ENCODE measurements at places on chromosomes 12 and 14. TPM values are rescaled to one million over a fixed set of nuclear protein-coding genes. Genes with fewer than 3 reads are reported as not detected.

- no peaks in the 10 kb centered on the region for H3K36me3 ChIP-seq
- H3K4me3 ChIP-seq = no peak overlapping the region
- H3K27ac ChIP-seq = no peak overlapping the region
- no peaks in the 10 kb centered on the region for H3K4me1 ChIP-seq
Observed at GRCh38 chr14:95240859-95241813, 78.6 kb downstream of the CLMN start.

DNA sequence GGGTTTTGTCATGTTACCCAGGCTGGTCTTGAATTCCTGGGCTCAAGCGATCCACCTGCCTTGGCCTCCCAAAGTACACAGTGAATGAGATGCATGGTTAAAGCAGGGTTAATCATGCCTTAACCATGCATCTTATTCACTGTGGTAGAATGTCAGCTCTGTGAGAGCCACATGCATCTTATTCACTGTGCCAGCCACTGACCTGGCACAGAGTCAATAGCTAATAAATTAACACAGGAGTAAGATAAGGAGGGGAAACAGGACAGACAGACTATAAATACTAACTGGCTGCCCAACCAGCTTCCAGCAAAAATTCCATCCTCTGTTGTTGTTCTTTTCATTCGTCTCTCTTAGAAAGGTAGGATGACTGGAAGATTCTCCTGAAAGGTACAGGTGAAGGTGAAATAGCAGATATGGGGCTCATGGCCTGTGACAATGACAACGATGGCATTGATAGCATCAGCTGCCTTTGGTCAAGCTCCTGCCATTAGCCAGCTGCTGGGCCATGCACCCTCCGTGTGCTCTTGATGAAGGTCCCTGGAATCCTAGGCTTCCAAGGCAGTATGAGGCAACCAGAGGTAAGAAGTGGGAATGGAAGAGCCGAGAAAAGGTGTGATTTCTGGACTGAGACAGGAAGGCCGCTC lies 76.6 kb downstream of the ZNF664 start:
- no peak overlapping the region for H3K4me3 ChIP-seq
- H3K27me3 ChIP-seq = peaks cover 27% of the 10 kb centered on the region
- H3K27ac ChIP-seq = no peak overlapping the region
- DNase-seq = no peak
- H3K4me1 ChIP-seq = no peaks in the 10 kb centered on the region

DNA sequence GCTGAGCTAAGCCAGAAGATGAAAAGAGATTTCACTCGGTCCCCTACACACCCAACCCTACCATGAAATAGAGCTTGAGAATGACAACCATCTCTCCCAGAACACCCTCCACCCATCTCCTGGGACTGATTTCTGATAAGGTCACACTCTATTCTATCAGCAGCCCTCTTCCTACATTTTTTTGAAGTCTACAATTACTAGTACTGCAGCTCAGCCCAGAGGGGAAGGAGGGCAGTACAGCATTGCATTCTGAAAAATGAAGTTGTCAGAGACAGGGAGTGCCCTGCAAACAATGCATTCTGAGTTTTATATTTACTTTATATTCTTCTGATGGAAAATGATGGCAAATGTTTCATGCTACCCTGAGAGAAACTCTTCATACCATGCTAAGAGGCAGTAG lies 318.5 kb downstream of the BCAT1 start:
- no peak overlapping the region for H3K27ac ChIP-seq
- H3K4me3 ChIP-seq = no peak overlapping the region
- no peak for DNase-seq
- no peaks in the 10 kb centered on the region for H3K4me1 ChIP-seq
- H3K27me3 ChIP-seq = no peaks in the 10 kb centered on the region
- no peaks in the 10 kb centered on the region for H3K36me3 ChIP-seq

GRCh38 chr12:51393676-51394545 lies 2.7 kb upstream of the GALNT6 start:
- H3K27ac ChIP-seq = no peak overlapping the region
- no peak overlapping the region for H3K4me3 ChIP-seq
- DNase-seq = no peak
- peaks cover 35% of the 10 kb centered on the region for H3K4me1 ChIP-seq
- no peaks in the 10 kb centered on the region for H3K27me3 ChIP-seq
- H3K36me3 ChIP-seq = no peaks in the 10 kb centered on the region

- peaks cover 6% of the 10 kb centered on the region for H3K4me1 ChIP-seq
- no peak overlapping the region for H3K4me3 ChIP-seq
- H3K27me3 ChIP-seq = peaks cover 15% of the 10 kb centered on the region
- DNase-seq = peak; percentile 14
Observed at GRCh38 chr12:117192057-117192456, 1.8 kb upstream of the FBXO21 start.

DNA sequence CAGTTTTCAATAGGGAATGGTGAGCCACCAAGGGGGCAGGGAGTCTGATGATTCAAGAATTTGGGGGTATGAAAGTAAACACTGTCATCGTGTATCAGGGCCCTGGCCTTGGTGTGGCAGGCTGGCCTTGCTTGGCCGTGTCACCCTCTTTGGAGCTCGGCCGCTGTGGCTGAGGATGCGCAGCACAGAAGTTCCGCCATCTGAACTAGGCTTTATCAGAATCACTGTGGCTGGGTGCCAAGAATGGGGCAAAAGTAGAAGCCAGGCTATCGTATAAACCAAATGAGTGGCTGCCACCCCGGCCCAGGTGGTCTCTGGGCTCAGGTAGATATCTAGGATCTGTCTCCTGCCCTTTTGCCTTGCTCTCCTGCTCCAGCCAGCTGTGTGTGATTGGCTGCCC lies 137.4 kb downstream of the PAPOLA start:
- no peak for DNase-seq
- no peaks in the 10 kb centered on the region for H3K36me3 ChIP-seq
- H3K27ac ChIP-seq = no peak overlapping the region
- H3K4me1 ChIP-seq = no peaks in the 10 kb centered on the region

DNA sequence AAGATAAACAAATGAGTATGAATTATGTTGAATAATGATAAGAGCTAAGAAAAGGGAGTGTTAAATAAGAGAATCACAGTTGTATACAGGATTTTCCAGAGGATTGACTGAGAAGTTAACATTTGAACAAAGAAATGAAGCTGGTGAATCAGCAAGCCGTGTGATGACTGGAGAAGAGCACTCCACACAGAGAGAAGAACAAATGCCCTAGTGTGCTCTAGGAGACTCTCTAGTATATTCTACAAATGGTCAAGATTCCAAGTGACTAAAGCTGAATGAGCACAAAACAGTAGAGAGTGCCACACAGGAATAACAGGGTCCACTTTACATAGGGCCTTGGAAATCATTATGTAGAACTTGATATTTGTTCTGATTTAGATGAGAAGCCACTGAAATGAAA lies 587.1 kb upstream of the ATXN7L3B start:
- H3K27ac ChIP-seq = no peak overlapping the region
- no peak for DNase-seq
- H3K4me3 ChIP-seq = no peak overlapping the region
- no peaks in the 10 kb centered on the region for H3K4me1 ChIP-seq

- no peaks in the 10 kb centered on the region for H3K27me3 ChIP-seq
- H3K27ac ChIP-seq = no peak within 1 kb of the TSS
- H3K36me3 ChIP-seq = no peaks in the 10 kb centered on the region
- no peak for DNase-seq
Observed at GRCh38 chr14:91244501-91244901, at the start of gene GPR68. GPR68 (minus strand) TSS chr14:91244704; CDS start chr14:91235050, 9,654 bp downstream.

DNA sequence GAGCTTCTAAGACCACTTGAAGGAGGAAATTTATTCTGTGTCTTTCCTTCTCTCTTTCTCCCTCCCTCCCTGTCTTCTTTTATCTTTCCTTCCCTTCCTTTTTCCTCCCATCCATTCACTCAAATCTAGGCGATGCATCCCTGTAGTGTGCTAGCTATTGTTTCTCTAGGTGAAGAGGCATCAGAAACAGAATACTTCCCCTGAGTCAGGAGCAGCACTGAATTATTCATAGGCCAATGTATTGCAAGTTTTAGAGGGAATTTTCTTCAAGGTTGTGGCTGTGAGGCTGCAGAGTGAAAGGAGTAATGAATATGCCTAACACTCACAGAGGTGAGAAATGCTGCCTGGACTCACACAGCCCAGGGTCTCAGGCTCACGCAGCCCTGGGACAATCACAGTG lies 23.2 kb downstream of the CCDC177 start:
- no peak overlapping the region for H3K4me3 ChIP-seq
- H3K36me3 ChIP-seq = no peaks in the 10 kb centered on the region
- no peak for DNase-seq
- H3K27ac ChIP-seq = no peak overlapping the region
- no peaks in the 10 kb centered on the region for H3K27me3 ChIP-seq

- H3K27me3 ChIP-seq = no peaks in the 10 kb centered on the region
- no peak for DNase-seq
- H3K36me3 ChIP-seq = no peaks in the 10 kb centered on the region
- peaks cover 56% of the 10 kb centered on the region for H3K4me1 ChIP-seq
Observed at GRCh38 chr14:21101802-21102413, 1.0 kb downstream of the TMEM253 start.

DNA sequence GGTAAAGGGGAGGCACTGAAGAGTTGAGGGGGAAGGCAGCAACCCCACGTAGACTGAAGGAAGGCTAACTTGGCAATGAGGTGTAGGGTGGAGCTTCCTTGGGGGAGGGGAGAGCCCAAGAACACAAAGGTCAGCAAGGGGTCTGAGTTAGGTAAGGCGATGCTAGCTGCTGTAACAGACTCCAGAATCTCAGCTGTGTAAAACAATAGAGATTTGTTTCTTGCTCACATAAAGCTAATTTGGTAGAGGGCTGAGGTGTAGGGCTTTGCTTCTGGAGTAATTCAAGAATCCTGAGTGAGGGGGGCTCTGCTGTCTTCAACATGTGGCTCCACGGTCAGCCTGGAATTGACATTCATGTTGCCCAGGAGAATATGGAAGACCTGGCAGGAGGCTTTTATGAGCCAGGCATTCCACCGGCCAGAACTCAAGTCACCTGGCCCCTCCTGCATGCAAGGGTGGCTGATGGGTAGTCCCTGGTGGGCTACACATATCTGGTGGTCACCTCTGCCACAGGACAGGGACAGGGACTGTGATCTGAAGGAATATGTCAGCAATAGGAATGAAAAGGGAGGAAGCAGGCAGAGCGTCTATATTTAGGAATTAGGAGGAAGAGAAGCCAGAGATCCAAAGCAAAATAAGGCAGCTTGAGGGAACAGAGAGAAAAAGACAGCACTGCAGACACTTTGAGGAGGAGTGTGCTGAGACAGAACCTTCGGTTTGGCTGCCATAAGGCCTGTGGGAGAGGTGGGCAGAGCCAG lies 153.7 kb downstream of the ZFP36L1 start:
- no peaks in the 10 kb centered on the region for H3K36me3 ChIP-seq
- no peak overlapping the region for H3K4me3 ChIP-seq
- no peaks in the 10 kb centered on the region for H3K4me1 ChIP-seq
- no peak for DNase-seq

- no peak for DNase-seq
- no peak overlapping the region for H3K27ac ChIP-seq
- no peaks in the 10 kb centered on the region for H3K27me3 ChIP-seq
- H3K4me1 ChIP-seq = no peaks in the 10 kb centered on the region
Observed at GRCh38 chr12:5470703-5471102, 38.8 kb downstream of the NTF3 start.

- peaks cover 12% of the 10 kb centered on the region for H3K4me1 ChIP-seq
- peak overlapping the region; percentile 36 for H3K4me3 ChIP-seq
- H3K27me3 ChIP-seq = no peaks in the 10 kb centered on the region
- no peaks in the 10 kb centered on the region for H3K36me3 ChIP-seq
Observed at GRCh38 chr12:116508145-116509121, 50.7 kb upstream of the MAP1LC3B2 start.

- DNase-seq = no peak
- no peaks in the 10 kb centered on the region for H3K4me1 ChIP-seq
- H3K4me3 ChIP-seq = no peak overlapping the region
- peaks cover 6% of the 10 kb centered on the region for H3K36me3 ChIP-seq
- H3K27me3 ChIP-seq = no peaks in the 10 kb centered on the region
Observed at GRCh38 chr12:62668782-62669181, 202.2 kb downstream of the MON2 start.

GRCh38 chr12:8689681-8690080 lies 8.1 kb upstream of the RIMKLB start:
- H3K4me3 ChIP-seq = no peak overlapping the region
- H3K36me3 ChIP-seq = no peaks in the 10 kb centered on the region
- DNase-seq = no peak
- H3K4me1 ChIP-seq = peaks cover 12% of the 10 kb centered on the region

DNA sequence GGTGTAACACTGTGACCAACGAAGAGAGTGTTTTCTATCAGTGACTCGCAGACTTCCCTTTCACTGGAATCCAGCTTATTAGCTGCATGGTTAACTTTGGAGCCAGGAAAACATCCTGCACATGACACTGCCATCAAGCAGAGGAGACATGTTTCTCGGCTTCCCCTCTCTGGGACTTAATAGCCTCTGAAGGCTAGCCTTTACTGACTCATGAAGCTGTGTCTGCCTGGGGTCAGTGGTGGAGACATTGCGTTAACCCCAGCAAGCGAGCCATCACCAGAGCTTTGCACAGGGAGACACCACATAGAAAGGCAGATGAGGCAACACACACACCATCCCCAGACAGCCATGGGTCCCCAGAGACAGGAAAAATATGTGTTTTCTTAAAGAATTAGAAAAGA lies 126.9 kb upstream of the PRICKLE1 start:
- no peak for DNase-seq
- no peak overlapping the region for H3K4me3 ChIP-seq
- no peaks in the 10 kb centered on the region for H3K36me3 ChIP-seq
- no peaks in the 10 kb centered on the region for H3K4me1 ChIP-seq
- H3K27ac ChIP-seq = no peak overlapping the region

- H3K27ac ChIP-seq = no peak overlapping the region
- H3K4me3 ChIP-seq = no peak overlapping the region
- no peaks in the 10 kb centered on the region for H3K4me1 ChIP-seq
- no peaks in the 10 kb centered on the region for H3K27me3 ChIP-seq
Observed at GRCh38 chr12:42944516-42944915, 355.0 kb upstream of the PRICKLE1 start.

DNA sequence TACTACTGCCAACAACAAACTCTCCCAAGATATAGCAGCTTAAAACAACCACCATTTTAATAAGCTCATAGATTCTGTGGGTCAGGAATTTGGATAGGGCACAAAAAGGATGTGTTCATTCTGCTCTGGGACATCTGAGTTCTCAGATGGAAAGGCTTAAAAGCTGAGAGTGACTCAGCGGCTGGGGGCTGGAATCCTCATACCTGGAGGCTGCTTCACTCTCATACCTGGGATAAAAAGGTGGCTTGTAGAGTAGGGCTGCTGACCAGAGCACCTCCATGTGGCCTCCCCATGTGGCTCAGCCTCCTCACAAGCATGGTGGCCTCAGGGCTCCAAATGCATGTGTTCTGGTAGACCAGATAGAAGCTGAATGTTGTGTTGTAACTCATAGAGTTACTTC lies 20.2 kb upstream of the PELI2 start:
- no peak overlapping the region for H3K4me3 ChIP-seq
- H3K36me3 ChIP-seq = no peaks in the 10 kb centered on the region
- H3K27me3 ChIP-seq = no peaks in the 10 kb centered on the region
- DNase-seq = no peak
- no peaks in the 10 kb centered on the region for H3K4me1 ChIP-seq

GRCh38 chr12:5085896-5086295 lies 42.2 kb downstream of the KCNA5 start:
- H3K4me3 ChIP-seq = no peak overlapping the region
- H3K4me1 ChIP-seq = no peaks in the 10 kb centered on the region
- no peak for DNase-seq
- H3K27me3 ChIP-seq = peaks cover 20% of the 10 kb centered on the region
- no peaks in the 10 kb centered on the region for H3K36me3 ChIP-seq
- no peak overlapping the region for H3K27ac ChIP-seq

- no peaks in the 10 kb centered on the region for H3K27me3 ChIP-seq
- peaks cover 5% of the 10 kb centered on the region for H3K4me1 ChIP-seq
- H3K36me3 ChIP-seq = peaks cover 59% of the 10 kb centered on the region
- DNase-seq = no peak
- H3K4me3 ChIP-seq = no peak overlapping the region
Observed at GRCh38 chr12:24861766-24862540, 86.9 kb downstream of the BCAT1 start.

PTPRO gene
- not detected for polyA plus RNA-seq

HOXC4 gene
- polyA plus RNA-seq = 0.70 TPM

DBX2 gene
- polyA plus RNA-seq = not detected

VDR gene
- polyA plus RNA-seq = 1.8 TPM

FGF23 gene
- polyA plus RNA-seq = not detected
